ENCODE measurements at places on chromosomes 16 and 17. TPM values are rescaled to one million over a fixed set of nuclear protein-coding genes. Genes with fewer than 3 reads are reported as not detected.

The SLFN12L gene
- total RNA-seq, result not detected

The VAT1 gene
- 242 TPM for total RNA-seq

The STAC2 gene
- total RNA-seq, result 7.8 TPM

The KRTAP16-1 gene
- not detected for total RNA-seq

The RAB11FIP4 gene
- total RNA-seq, result 1.2 TPM

The DOK4 gene
- total RNA-seq, result 36.9 TPM

The P2RX1 gene
- total RNA-seq, result not detected

All from A549 treated with AZD2906 at 1 μM for 4 hours (cell line).